ENCODE measurements at places on chromosomes 2 and 18.

- DNase-seq, result no peak
These were observed 15.2 kb downstream of the GPC1 start for GRCh38 chr2:240450532-240451107.

DNA sequence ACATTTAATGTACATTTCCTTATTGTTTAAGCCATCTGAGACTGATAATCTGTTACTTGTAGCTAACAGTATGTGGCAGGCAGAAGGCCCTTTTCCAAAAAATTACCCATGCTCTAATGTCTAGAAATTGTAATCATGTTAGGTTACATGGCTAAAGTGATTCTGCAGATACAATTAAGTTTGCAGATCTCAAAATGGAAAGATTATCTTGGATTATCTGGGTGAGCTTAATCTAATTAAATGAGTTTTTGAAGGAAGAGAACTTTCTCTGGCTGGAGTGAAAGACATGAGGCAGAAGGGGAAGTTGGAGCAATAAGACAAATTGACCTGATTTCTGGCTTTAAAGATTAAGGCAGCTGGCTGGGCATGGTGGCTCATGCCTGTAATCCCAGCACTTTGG, 76.3 kb downstream of the MBD2 start:
- DNase-seq, result no peak

DNA sequence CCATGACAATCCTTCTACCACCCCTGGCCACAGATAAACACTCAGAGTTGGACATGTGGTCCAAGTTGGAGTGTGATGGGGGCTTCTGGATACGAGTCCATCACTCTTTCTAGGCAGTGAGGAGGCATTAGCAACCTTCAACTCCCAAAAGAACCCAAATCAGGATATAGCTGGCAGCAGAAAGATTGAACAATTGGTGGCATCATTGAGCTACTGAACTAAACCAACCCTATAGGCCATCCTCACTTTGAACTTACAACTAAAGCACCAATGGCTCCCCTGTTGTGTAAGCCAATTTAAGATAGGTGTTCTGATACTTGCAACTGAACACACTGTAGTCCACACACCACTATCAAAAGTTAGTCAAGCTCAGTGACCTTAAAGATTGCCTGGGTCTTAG, 24.0 kb upstream of the MARCO start:
- no peak for DNase-seq

DNA sequence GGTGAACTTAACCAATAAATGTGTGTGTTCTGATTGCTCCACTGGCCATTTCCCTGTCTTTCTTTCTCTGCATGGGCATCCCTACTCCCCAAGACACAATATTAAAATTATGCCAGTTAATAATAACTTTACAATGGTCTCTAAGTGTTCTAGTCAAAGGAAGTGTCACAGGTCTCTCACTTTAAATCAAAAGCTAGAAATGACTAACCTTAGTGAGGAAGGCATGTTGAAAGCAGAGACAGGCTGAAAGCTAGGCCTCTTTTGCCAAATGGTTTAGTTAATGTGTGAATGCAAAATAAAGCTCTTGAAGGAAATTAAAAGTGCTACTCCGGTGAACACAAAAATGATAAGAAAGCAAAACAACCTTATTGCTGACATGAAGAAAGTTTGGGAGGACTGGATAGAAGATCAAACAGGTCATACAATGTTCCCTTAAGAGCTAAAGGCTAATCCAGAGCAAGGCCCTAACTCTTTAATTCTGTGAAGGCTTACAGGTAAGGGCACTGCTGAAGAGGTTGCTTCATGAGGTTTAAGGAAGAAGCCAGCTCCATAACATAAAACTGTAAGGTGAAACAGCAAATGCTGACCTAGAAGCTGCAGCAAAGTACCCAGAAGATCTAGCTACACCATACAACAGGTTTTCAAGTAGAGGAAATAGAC, 44.0 kb upstream of the ARHGAP15 start:
- DNase-seq, result no peak

Measured in hematopoietic multipotent progenitor cell treated with erythropoietin and hydrocortisone succinate and interleukin-3 and kit ligand, for 8 days (in vitro differentiated cells).